ENCODE measurements at places on chromosomes 1 and 21.

DNA sequence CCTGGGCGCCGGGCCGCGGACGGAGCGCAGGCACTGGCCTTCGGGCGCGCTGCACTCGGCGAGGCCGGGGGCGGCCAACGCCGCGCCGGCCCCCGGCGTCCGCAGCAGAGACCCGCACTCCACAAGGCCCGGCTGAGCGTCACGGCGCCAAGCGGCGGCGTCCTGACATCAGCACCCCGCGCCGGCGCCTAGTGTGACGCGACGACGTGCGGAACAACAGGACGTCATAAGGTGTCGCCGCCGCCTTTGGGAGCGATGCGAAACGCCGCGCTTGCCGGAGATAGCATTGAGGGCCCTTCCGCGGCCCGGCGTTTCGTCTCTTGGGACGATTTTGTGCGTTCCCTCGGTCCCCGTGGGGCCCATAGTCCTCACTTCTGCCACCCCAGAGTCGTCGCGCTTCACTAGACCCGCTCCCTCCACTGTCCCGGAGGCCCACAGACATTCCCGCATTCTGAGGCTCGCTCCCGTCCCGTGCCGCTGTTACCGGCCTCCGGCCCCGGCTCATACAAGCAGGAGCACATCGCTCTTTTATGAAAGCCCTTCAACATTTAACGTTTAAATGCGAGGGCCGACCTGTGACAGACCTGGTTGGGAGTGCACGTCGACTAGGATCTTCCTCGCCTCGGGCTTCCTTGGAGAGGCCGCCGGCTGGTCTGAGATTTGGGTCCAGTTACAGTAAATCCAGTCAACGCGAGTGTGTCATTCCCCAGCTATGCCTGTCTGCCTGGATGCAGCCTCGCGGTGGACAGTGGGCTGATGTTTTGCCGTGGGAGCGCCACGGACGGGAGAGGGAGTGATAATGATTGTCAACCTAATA is at the start of gene SSU72:
TSS of gene SSU72 (minus strand) at position 143 of the 817 bp plus-strand sequence. CDS start 306 bp downstream, outside the sequence.
- peak; percentile 91 for DNase-seq

DNA sequence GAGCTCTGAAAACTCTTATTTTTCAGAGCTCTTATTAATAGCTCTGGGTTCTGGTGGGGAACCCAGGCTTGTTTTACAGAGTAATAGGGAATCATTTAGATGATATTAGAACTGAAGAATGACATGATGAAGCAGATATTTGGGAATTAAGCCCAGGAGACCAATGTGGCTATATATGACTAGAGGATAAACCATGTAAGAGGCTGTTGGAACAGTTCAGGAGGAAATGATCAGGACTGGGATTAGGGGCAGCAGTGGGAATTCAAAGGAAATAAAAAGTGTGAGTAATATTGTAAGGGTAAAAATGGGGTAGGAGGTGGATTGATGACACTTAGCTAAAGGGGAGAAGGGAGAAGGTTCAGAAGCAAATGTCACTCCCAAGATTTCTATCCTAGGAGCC is 58.6 kb downstream of the GIPC2 start:
- no peak for DNase-seq

DNA sequence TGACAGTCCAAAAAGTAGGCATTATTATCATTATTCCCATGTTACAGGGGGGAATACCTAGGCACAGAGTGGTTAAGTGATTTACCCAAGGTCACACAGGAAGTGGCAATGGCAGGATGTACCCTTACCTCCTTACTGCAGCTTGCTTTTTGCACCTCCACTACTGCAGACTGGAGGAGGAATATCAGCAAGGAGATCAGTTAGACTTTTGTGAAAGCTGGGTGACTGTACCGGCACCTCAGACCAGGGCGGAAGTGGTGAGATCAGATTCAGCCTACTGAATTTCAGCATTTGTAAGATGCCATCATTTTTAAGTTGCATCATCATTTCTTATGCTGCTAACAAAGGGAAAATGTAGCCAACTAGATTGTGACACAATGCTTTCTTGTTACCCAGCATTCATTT is 4.5 kb downstream of the ADARB1 start:
- no peak for DNase-seq

DNA sequence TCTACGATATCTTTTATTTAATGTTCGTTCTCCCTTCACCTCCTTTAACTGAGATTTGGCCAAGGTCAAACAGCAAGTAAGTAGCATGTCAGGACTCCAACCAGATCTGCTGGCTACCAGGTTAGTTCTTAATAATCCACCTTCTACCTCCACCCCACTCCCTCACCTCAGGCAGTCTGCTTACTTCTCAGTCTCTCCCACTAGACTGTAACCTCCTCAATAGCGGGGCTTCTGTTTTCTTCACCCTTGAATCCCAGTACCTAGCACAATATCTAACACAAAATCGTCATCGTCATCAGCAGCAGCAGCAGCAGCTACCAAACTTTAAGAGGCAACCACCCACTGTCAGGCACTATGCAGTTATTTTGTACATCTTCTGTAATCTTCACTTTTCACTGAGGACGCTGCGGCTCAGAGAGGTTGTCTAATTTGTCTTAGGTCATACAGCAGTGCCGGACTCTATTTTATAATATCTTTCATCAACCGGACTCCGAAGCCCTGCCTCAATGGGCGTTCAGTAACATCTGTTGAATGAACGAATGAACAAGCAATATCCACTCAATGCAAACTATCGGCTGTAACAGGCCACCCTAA is 859 bp upstream of the MAGI3 start:
- DNase-seq, result no peak

GRCh38 chr1:209589440-209589839 is 5.9 kb downstream of the CAMK1G start:
- DNase-seq, result no peak

DNA sequence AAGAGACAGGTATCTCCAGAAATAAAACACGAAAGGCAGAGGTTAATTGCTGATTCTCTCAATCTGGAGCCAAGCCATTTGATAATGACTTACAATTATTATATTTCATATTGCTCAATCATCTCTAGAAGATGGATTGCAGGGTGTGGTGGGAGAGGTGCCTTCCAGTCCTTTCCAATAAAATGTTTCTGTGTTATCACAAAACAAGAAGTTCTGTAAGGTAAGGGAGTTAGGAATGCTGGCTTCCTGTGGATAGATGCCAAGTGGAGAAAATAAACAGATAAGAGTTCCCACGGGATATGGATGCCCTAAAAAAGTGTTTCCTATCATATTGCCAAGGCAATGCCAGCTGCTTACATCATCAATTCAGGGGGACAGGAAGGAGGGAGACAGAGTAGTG is 7.2 kb upstream of the CCN1 start:
- no peak for DNase-seq

DNA sequence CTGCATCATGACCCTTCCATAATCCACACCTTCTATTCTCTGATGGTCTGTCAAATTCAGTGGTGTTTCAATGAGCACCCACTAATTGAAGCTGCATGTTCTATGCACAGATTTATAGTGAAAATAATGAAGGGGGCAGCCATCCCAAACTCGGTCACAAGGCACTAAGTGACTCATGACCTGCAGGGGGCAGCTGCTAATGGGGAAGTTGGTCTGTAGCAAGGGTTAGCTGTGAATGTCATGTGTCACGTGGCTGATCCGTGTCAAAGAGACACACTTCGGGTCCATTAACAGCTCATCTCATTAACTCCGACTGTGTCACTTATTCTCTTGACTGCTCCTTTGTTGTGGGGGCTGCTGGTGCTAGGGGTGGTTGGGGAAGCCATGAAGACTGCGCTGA is 306.6 kb downstream of the PCP4 start:
- no peak for DNase-seq

DNA sequence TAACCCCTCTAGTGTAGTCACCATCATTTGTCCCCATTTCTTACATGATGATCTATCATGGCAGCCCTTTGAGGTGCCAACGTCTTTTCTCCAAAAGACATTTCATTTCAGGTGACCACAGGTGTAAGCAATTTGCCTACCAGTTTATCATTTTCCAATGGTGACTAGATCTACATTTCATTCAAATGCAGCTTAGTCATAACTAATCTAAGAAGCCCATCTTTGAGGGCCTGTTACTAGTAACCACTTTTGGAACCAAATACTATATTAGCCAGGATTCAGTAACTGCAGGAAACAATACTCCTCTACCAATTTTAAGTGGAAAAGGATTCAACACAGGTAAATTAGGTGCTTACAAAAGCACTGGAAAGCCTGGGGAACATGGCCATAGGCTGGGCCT is 30.6 kb upstream of the TMEM54 start:
- no peak for DNase-seq
